ENCODE measurements at places on chromosomes 7 and 10.

GRCh38 chr7:33716581-33717477 is 188.5 kb upstream of the BMPER start:
- DNase-seq: no peak

DNA sequence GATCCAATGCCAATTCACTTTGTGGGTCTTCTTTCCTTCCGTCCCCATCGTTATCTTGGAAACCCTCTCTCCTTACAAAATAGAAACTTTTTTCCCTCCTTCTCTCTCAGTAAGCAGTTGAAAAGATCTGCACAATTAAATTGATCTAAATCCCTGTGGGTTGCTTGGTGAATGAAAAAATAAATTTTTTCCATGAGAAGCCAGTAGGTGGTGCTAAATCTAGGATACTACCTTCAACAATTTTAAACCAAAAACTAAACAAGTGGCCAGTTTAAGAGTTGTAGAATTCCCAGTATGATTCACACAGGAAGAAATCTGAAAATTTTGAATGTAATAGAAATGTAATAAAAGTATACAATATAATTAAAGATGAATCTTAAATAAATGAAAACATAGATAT is 990.3 kb upstream of the ZNF722 start:
- no peak for DNase-seq

DNA sequence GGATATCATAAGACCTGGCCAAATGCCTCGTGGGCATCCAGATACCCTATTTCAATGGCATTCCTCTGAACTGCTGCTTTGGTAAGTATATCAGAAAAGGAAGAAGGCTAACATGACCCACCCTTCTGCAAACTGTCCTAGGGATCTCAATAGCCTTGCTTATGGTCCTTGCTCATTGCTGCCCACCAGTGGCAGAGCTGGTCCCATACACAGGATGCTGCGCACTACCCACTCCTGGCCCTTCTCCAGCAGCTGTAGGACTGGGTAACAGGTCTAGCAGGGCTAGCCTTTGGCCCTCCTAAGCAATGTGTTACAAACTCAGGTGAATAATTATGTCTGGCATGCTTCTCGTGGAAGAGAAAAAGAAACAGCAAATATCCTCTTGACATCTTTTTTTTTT is 72.5 kb downstream of the C10orf90 start:
- DNase-seq: no peak

DNA sequence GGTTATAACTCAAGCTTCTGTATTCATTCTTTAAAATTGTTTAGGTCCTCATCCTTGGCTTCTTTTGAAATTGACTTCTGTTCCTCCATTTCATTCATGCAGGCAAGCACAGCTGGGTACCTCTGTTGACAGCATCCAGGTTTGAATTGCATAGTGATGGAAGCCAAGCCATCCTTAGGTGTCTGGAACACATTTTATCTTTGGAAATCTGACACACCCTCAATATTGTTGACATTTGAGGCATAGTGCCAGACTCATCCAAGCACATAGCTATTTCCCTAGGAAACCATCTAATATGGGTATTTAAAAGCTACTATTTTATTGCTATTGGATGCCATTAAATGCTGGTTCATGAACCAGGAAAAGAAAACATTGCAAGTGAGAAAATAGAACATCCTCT is 142.1 kb upstream of the PTPRZ1 start:
- no peak for DNase-seq

DNA sequence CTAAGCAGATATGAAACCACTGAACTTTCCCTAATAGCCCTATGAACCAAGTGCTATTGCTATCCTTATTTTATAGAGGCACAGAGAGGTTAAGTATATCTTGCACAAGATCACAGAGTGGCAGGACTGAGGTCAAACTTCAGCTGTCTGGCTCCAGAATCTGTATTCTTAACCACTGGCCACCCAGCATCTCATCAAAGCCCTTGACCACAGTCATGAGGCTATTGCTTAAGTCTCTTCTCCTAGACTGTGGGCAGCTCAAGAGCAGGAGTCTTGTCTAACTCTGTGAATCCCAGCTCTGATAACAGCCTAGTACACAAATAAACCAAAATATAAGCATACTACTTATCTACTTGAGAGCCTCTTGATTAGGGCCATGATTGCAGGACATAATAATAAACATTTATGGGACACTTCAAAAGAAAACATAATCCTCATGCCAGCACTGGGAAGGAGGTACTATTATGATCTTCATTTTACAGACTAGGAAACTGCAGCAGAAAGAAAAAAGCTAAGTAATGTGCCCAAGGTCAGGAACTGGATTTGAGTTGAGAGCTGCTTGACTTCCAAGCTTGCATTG is 22.4 kb upstream of the SMC3 start:
- DNase-seq: no peak

DNA sequence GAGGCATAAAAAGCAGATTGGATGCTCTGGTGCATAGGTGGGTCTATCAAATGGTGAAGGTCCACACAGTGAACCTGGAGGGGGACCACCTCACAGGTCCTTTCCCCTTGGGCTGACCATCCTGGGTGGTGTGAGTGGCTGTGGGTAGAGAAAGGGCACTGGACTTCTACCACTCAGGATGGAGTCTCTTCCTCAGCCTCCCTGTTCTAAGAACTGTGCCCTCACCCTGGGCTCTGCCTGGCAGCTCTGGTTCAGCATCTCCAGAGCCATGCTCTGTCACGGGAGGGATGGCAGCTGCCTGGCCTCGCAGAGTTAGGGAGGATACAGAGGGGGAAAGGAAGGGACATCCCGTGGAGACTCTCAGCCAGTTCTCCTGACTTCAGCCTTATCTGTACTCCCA is 121.8 kb downstream of the TAX1BP1 start:
- DNase-seq: no peak

DNA sequence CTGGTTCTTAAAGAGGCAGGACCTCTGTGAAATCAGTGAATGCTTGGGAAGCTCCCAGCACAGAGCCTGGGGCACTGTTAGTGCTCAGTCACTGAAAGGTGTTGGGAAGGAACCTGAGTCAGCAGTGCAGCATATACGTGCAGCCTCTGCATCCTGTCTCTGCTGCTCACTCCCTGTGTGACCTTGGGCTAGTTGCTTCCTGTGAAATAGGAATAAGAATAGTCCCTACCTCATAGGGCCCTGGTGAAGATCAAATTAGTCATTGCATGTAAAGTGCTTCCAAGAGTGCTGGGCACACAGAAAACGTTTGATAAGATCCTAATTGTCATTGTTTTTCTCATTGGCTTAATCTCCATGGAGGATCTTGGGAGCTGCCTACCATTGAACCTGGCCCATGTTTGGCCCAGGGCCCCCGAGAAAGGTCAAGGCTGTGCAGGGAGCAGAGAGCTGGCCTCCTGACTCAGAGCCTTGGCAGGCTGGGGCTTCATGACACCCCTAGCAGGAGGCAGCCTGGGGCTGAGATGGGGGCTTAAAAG is 73.3 kb upstream of the COL13A1 start:
- no peak for DNase-seq

GRCh38 chr10:65751218-65751617 is 1174.6 kb upstream of the LRRTM3 start:
- no peak for DNase-seq

DNA sequence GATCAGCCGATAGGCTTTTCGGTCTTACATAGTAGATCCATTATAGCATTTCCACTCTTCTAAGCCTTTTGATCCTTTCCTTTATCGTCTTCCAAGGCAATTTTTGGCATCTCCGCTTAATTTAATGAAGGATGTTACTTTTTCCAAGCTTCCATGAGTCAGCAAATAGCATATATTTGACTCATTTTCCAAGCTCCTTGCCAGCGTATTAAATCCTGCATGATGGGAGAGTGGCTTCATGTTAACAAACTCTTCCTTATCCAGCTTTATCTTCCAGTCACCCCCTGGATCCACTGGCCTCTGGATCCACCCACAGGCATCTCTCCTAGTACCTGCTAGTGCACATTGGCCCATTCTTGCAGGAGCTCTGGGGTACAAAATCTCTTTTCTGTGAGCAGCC is 13.0 kb downstream of the OR9A2 start:
- DNase-seq: no peak

DNA sequence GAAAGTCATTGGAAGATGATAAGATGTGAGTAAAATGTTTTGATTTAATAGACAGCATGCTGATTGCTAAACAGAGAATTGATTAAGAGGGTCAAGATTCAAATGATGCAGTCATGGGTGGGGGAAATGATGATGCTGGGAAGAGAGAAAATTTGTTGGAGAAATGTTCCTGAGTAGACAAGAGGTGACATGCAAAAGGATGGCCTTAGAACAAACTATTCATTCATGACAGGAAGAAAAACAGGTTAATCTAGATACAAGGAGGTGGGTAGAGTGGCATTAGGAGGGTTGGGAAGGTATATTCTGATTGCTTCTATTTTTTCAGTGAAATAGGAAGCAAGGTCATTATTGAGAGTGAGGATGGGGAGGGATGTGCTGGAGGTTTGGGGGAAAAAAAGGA is 146.7 kb downstream of the SEM1 start:
- no peak for DNase-seq

GRCh38 chr7:69203871-69204270 is 394.4 kb upstream of the AUTS2 start:
- DNase-seq: no peak

DNA sequence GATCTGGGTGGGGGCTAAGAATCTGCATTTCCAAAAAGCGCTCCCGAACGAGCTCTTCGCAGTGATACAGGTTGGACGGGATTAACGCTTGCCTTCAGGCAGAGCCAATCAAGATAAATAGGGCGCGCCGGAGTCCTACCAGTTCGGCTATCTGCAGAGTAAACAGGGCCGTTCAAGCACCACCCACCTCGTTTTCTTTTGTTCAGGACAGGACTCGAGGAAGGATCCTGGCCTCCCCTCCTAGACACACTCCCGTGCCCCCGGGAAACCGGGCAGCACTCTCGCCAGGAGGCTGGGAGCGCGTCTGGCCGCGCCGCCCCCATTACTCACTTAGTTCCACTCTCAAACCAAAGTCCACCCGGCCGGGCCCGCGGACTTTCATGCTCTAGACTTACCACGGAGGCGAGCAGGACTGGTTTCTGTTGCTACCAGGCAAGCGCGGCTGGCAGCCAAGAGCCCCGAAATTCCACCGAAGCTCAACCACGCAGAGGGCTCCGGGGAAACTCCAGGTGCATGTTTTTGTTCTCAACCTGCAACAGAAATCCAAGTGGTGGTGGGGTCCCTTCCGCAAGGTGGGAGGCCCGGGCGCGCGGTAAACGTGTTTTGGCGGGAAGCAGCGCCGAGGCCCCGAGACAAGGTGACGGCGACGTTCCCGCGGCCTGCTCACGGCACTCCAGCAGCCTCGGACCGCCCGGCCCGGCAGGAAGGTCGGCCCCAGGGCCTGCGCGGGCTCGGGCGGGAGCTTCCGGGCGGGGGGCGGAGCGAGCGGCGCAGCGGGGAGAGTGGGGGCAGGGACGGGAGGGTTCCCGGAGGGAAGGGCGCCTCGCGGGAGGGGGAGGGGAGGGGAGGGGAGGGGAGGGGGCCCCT is 12.7 kb downstream of the HNRNPF start:
- DNase-seq: peak; percentile 71

Data from activated T-helper 1 cell treated with anti-CD3 and anti-CD28 coated beads, Interleukin-12 subunit alpha, Interleukin-12 subunit beta, Interleukin-2, Interleukin-4 antibody, amounts not matched to agents 30 ng/mL and 10 ng/mL and 1 ng/mL, durations not matched to agents 14 hours and 24 hours and 36 hours (primary cell).